OCI-M1 (cell line): ENCODE measurements at places on chromosomes 11 and 22.
A peak's percentile ranks its signal among the peaks of the same experiment; 100 is the strongest.

- DNase-seq = peak; percentile 92
Observed at GRCh38 chr11:77642228-77642627, 4.6 kb upstream of the CLNS1A start.

GRCh38 chr11:94117871-94118270 lies 10.8 kb upstream of the PANX1 start:
- no peak for DNase-seq

- no peak for DNase-seq
Observed at GRCh38 chr22:40265783-40266182, 80.5 kb upstream of the ADSL start.

DNA sequence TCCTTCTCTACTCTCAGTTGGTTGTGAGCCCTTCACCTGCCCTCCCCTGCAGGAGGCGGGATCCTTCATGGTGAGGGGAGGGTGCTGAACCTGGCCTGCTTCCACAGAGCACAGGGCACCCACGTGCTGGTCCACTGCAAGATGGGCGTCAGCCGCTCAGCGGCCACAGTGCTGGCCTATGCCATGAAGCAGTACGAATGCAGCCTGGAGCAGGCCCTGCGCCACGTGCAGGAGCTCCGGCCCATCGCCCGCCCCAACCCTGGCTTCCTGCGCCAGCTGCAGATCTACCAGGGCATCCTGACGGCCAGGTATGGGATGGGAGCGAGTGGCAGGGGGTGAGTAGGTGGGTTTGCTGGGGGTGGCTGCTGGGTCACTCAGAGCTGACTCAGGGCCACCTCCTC lies 6.3 kb downstream of the SSH3 start:
- DNase-seq = no peak

- DNase-seq = no peak
Observed at GRCh38 chr11:127552446-127552845, 551.9 kb upstream of the KIRREL3 start.

- no peak for DNase-seq
Observed at GRCh38 chr22:39954584-39955055, 5.6 kb upstream of the TMA7B start.

- no peak for DNase-seq
Observed at GRCh38 chr11:21894492-21894891, 298.4 kb upstream of the ANO5 start.

GRCh38 chr11:65655570-65656332 lies 7.0 kb downstream of the RELA start:
- DNase-seq = no peak

- no peak for DNase-seq
Observed at GRCh38 chr11:19455731-19456130, 215.0 kb upstream of the E2F8 start.

DNA sequence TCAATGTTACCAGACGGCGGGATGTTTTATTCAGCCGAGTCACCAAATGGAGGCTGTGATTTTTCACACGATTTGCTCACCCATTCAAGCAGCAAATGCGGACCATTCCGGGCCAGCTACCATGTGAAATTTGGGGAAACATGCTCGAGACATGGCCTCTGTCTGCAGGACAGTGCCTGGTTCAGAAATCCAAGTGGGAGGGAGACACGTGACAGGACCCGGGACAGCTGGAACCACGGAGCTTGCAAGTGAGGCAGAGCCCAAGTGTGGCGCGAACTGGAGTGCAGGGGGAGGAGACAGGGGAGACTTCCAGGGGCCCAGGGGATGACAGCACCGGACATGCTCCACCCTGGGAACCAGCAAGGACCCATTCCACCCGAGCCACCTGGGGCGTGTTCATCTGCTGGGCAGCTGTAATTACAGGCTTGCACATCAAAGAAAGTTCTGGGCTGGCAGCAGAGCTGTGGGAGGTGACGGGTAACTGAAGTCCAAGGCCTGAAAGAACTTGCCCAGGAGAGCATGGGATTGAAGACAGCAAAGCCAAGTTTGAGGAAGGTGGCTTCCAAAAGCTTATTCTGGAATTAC lies 16.5 kb downstream of the CERK start:
- no peak for DNase-seq

DNA sequence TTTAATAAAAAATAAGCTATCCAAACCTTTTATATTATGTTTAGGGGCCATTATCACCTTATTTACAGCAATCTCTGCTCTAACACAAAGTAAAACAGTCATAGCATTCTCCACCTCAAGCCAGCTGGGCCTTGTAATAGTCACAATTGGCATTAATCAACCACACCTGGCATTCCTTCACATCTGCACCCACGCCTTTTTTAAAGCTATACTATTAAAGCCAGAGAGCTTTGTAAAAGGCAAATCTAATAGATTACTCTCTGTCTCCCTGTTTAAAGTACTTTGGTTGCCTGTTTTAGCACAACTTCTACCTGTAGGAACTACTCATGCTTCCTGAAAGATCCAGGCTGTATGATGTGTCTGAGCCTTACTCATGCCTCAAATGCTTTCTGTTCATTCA lies 113.1 kb downstream of the CSNK2A3 start:
- DNase-seq = no peak

DNA sequence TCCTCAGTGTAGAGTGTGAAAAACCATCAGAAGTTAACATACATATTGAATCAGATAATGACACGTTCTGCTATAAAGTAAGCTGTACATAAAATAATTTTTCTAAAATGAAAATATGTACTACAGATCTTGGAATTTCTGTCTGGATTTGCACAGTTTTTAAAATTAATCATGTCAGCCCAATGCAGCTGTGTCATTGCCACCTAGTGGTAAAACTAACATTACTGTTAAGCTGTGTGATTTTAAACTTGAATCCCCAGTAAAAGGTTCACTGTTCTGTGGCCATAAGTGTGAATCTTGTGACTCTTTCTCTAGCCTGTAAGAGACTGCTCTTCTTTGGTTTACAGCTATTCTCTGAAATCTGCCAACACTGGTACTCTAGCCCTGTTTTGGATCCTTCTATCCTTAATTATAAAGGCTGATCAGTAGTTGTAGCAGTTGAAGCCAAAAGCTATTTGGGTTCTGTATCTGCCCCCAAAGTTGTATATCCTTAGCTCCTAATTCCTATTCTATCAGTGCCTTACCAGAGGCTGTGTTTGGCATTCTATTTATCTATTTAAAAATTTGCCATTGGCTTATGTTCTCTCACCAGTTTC lies 4.0 kb downstream of the JRKL start:
- DNase-seq = peak; percentile 65

DNA sequence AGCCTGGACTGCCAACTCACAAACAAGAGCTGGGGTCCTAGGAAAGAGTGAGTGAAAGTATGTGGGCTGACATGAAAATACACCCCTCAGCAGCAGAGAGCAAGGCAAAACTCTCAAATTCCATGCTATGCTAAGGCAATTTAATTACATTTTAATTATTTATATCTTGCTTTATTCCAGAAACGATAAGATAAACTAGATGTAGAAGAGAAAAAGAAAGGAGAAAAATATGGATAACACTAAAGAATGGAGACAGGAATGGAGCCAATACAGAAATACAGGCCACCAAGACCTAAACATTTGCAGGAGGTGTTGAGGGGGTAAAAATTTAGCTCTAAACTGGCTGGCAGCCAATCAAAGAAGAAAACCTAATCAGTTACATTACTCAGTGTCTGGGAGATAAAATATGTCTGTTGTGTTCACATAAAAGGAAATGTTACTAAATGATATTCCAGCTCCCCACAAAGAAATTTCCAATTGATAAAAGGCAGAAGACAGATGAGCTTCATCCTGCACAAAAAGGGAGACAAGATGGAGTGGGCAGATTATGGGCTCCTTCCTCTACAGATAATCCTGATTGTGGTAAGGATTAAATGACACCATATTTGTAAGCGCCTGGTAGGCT lies 223.5 kb upstream of the BLID start:
- no peak for DNase-seq

DNA sequence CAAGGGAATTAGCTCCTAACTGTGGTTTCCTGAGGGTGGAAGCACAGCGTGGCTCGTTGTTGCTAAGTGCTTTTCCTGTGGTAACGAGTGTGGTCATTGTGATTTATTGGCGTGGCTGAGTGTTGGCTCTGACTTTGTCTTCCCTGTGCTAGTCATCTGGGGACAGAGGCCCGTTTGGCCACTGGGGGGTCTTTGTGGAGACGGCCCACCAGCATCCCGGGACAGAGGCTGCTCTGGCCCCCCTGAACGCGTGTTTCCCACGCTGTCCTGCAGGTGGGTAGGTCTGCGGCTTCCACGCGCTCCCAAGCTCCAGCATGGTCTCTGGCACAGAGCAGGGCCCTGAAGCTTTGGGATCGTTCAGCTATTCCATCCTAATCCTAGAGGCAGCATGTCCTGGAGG lies 1040.0 kb downstream of the TBC1D22A start:
- DNase-seq = no peak

DNA sequence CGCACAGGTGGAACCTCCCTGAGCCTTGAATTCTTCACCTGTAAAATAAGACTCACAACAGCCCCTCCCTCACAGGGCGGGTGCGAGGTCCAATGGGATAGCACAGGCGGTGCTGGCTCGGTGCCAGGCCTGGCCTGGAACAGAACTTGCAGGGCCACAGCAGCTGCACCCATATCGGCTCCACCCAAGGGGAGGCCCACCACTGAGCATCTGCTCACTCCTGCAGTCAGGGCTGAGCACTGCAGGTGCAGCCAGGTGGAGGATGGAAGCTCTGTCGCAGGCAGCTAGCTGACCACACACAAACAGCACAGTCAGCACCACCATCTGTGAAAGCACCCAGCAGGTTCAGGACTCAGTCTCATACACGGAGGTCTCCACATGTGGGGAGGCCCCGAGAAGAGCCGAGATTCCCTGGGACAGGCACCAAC lies 19.6 kb downstream of the VPS37C start:
- DNase-seq = no peak

DNA sequence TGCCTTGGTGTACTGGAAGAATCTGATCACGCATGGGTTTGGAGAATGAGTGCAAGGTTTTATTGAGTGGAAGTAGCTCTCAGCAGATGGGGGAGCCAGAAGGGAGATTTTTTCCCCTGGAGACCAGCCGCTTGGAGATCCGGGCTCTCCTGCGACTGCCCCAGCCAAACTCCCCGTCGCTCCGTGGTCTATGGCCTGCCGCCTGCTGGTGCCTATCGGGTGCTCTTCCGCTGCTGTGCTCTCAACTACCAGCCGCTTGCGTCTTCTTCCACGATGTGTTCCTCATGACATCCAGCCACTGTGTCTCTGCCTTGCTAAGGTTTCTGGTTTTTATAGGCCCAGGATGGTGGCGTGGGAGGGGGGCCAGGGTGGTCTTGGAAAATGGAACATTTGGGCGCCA lies 145.6 kb upstream of the UBASH3B start:
- no peak for DNase-seq

GRCh38 chr11:19822531-19822930 lies 109.9 kb downstream of the NAV2 start:
- DNase-seq = no peak

DNA sequence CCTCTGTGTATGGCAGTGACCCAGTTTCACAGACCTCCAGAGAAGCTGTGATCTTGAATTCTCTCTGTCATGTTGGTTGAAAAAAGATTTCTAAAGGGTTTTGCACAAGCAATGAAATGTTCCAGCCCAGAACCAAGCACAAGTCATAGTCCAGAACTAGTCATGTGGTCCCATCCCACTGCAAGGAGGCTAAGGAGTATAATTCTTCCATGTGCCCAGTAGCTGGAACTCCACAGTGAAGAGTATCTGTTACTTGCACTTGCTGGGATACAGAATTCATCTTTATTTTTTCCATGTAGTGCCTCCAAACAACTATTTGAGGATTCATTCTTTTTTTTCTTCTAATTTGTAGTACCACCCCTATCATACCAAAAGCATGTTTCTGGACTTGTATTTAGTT lies 9.9 kb upstream of the MMP8 start:
- DNase-seq = no peak

DNA sequence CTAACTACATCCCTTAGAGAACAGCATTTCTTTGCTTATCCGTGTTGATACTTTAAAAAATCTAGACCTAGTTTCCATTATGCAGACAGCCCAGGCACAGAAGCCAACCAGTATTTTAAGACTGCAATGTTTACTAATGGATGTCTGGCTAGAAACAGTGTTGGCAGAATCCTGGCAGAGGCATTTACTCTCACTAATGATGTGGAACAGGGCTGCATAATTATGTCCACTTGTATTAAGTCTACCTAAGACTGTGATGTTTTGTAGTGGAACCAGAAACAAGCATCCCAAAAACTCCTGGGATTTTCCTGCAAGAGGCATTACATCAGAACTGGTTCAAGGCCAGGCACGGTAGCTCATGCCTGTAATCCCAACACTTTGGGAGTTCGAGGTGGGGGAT lies 50.2 kb upstream of the PICALM start:
- no peak for DNase-seq

- DNase-seq = no peak
Observed at GRCh38 chr11:23586173-23586572, 725.9 kb upstream of the CCDC179 start.

DNA sequence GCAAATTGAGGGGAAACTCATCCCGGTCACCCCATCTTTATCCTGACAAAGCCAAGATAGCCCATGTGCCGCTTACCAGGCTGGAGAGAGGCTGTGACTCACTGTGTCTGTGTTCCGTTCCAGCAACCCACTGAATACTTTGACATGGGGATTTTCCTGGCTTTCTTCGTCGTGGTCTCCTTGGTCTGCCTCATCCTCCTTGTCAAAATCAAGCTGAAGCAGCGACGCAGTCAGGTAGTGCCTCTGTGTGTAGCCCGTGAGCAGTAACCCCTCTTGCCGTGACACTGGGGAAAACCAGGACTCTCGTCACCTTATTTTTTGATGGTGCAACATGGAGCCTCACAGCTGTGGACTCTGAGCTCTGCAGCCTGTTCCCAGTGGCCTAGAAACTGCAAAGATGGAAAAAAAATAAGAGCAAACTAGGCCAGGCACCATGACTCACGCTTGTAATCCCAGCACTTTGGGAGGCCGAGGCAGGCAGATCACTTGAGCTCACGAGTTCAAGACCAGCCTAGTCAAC lies 16.9 kb downstream of the C22orf31 start:
- no peak for DNase-seq

GRCh38 chr22:38264322-38264843 lies 8.4 kb downstream of the TMEM184B start:
- no peak for DNase-seq
